ENCODE measurements at places on chromosomes 12 and 14.

DNA sequence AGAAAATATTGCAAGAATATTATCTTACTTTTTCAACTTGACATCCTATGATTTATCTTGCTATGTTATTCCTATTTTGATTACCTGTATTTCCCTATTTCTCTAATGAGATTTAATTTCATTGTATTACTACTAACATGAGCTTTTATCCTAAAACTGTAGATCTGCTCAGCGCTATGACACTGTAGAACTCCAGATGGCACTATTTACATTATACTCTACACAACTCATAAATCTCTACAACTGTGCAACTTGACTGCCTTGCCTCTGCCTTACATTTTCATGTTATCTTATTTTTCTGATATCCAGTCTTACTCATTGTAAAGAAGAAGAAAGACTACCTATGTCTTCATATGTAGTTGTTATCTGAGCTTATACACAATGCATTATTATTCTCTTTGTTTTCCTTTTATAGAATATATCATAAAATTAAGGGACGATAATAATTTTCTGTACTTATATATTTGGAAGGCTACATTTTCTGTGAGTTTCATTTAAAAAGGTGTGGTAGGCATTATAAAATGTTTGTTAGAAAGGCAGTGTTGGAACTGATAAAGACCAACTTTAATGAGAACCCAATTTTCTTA is 24.1 kb downstream of the NUP37 start:
- peak; percentile 1 for DNase-seq

DNA sequence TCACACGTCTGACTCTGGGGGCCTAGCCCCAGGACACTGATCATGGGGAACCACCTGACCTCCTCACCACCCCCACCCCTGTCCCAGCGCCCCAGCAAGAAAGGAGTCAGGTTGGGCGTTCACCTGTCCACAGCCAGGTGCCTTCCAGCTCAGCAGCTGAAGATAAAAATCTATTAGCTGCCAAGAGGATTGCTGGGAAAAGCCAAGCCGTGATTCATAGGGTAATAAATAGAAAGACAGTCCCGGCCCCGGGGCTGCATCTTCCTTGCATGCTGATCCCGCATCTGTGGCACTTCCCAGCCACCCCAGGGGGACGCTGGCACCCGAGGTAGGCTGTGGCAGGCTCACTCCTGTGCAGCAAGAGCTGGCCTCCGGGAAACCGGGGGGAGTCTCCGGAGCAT is 70.2 kb upstream of the NCOR2 start:
- DNase-seq: no peak

DNA sequence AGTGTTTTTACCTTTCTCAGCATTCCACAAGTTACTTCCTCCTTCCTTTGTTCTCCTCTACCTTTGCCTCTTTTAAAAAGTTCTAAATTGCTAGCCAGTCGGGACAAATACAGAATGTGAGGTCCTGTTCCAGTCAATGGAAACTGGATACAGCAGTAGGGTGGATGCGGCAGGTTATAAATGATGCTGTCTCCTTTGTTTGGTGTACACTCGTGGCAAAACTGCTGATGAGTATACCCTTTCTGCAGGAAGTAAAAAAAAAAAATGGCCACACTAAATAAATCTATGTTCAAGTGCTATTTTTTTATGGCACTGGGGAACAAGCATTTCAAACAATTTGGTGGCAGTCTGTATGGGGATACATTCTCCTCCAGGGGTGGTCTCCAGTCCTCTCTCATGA is 27.5 kb downstream of the KLRK1 start:
- no peak for DNase-seq

GRCh38 chr12:47560415-47560814 is 145.4 kb downstream of the RPAP3 start:
- no peak for DNase-seq

- DNase-seq: peak; percentile 63
Measured at GRCh38 chr12:3342051-3342450, 149.0 kb upstream of the PRMT8 start.
